ENCODE measurements at places on chromosomes 3 and 15. TPM values are rescaled to one million over a fixed set of nuclear protein-coding genes. Genes with fewer than 3 reads are reported as not detected.

EPHA3 gene
- 0.59 TPM for total RNA-seq

LEO1 gene
- 30.3 TPM for total RNA-seq

WDR72 gene
- 2.9 TPM for total RNA-seq

EIF2B5 gene
- 38.4 TPM for total RNA-seq

MYL3 gene
- 0.24 TPM for total RNA-seq

GREM1 gene
- total RNA-seq, result 1.1 TPM

LMAN1L gene
- total RNA-seq, result not detected

MYRIP gene
- total RNA-seq, result 2.2 TPM

ISLR2 gene
- 0.09 TPM for total RNA-seq

EXD1 gene
- total RNA-seq, result not detected

GABRB3 gene
- total RNA-seq, result 98.2 TPM

TMEM212 gene
- total RNA-seq, result not detected

TNFAIP8L3 gene
- 0.31 TPM for total RNA-seq

DNA sequence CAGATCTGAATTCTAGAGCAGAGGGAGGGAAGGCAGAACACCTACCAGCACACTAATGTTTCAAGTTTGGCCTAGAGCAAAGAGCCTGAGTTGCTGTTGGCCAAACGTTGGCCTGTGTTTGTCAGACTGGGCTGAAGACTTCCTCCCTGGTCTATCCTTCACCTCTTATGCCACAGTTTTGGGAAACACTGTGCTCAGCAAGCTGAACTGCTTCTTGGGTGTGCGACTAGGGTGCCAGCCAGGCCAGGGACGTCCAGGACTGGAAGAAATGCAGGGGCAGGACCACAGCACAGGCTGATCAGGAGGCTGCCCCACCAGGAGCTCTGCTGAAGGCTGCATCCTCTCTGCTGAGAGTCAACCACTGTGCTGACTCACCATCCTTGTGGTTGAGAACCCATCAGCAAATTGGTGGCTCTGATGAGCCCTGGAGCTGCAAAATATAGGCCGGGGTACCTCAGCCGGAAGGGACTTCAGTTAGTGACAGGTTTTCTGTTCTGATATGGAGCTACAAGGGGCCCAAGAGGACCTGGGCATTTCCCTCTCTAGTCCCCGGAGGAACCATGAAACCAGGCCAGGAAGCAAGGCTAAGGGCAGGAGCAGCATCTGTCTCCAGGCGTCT lies 131.6 kb upstream of the RASGRP1 start:
- no peak for DNase-seq

DNA sequence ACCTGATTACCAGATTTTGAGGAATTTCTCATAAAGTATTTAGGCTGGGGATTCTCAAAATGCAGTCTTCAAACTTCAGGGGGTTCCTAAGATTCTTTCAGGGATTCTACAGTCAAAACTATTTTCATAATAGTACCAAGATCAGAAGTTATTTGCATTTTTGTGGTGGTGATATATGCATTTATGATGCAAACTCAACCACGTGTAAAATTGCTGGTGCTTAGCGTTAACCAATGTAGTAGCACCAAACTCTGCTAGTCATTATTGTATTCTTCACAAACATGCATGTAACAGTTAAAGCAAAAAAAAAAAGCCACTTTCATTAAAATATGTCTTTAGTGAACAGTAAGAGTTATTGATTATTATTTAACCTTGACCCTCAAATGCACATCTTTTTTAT lies 274.9 kb upstream of the DNAJC19 start:
- DNase-seq, result no peak

- DNase-seq, result no peak
These were observed 92.4 kb downstream of the OXNAD1 start for GRCh38 chr3:16357186-16358121.

DNA sequence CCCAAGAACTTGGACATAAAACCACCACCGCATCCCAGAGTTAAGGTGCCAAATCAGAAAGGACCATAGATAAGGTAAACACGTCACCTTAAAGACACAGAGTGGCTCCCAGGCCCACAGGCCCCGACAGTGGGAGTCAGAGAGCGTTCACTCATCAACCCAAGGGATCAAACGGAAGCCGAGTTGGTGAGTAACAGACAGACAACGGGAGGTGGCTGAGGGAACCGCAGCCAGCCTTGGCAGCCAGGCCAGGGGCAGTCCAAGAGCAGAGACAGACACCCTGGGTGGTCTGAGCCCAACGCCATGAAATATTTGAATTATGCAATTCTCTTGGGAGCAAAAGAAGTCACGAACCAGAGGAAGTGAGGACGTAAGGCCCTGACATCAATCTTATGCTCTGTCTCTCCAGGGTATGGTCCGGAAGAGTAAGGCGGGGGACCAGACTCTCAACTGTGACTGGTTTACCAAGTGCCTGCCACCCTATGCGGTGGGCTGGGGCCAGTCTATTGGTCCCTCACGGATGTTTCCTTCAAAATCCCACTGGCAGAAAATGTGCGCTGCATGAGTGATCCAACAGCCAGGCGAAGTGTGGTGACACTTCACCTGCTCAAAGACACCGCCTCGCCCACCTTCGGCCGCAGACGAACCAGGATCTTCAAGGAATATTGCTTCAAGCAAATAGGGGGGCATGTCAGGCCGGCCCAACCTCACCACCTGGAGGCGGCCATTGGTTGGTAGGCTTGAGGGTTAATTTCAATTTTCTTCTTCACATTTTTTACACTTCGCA lies 34.3 kb downstream of the TMEM44 start:
- DNase-seq, result no peak

- no peak for DNase-seq
These were observed 109.2 kb downstream of the LRRK1 start for GRCh38 chr15:101028321-101028720.

- no peak for DNase-seq
These were observed 205.4 kb upstream of the TRIM42 start for GRCh38 chr3:140472306-140473020.

DNA sequence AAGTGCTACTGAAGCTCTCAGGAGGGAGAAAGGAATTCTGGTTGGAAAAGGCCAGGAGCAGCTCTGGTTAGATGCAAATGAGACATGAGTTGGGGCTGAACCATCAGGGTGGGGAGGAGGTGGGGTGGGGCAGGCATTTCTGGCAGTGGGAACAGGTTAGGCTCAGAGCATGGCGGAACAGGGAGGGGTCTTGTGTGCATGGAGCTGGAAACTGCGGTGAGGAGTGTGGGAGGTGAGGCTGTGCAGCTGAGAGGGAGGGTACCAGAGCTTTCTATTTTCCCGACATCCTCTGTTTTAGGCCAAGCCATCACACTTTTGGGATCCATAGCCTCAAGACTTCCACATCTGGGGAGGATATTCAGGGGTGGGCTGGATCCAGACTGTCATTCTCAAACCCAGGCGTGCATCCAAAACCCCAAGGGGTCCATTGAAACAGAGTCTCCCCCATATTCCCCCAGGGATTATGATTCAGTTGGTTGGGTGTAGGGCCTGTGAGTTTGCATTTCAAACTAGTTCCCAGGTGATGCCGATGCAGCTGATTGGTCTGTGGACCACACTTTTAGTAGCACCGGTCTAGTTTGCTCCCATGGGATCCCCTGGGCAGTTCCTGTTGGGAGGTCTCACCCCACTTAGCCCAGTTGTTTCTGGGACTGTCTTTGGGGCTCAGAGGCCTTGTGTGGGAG lies 100.9 kb upstream of the TLE3 start:
- no peak for DNase-seq

- no peak for DNase-seq
These were observed 1090.0 kb downstream of the OTOL1 start for GRCh38 chr3:162586591-162586990.

DNA sequence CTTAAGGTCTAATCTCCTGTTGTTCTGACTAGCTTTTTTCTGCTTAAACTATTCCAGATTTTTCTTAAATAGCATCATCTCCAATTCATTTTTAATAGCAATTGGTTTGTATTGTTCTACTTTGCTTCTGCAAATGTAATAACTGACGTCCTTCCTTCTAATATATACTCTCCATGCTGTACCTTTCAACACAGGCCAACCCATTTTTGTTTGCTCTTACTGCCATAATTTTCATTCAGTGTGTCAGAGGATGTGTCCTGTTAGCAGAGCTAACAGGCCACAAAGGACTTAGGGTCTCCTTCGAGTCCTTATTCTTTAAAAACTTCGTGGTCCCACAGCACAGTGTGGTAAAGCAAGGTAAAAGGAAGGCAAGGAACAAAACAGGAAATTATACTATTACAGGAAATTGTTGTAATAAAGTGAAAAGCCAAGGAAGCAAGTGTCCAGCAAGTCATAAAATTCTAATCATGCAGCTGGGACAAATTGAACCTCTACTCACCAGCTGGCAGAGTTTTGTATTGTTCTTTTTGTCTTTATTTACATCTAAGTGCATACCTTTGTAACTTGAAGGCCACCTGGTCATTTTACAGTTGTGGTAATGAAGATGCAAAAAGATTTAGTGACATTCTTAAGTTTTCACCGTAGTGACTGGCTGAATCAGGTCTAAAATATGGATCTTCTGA lies 64.9 kb upstream of the ZBTB20 start:
- no peak for DNase-seq

- DNase-seq, result no peak
These were observed 547.8 kb upstream of the EPHA6 start for GRCh38 chr3:96266395-96267190.

DNA sequence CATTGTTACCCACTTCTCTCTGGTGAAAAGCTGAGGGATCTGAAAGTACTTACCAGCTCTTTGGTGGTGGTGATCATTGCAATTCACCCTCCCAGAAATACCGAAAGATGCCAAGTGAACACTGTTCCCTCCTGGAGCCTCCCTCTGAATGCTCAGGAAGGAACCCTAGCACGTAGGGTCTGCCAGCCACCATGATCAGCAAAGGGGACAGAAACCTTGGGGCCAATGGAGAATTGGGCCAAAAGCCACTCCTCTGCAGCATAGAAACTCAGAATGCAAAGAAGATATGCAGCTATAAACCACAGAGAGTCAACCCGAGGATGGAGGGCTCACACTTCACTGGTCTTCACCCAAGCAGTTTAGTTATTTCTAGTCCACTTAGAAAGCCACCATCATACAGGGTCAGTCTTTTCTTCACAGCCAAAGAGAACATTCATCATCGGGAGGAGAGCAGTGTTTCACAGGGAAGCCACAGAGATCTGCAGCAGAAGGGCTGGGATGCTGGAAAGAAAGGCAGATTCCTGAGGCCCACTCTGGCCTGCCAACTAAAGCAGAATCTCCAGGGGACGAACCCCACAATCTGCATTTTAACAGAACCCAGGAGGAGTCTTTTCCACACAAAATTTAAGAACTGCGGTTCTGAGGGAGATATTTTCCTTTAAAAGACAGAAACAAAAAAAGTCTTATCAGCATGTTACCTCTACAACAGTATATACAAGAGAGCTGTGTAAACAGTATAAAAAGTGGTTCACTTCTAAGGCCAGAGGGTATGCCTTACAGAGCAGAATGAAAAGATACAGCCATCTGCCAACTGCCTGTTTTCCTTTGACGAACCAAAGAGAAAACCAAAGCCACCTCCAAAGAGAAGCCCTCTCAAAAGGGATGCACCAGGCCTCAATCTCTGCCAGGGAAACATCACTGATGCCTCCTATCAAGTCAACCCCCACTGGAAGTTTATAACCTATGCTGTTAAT lies 11.3 kb downstream of the TBC1D2B start:
- DNase-seq, result no peak

- no peak for DNase-seq
These were observed 863 bp downstream of the PSMA4 start for GRCh38 chr15:78540871-78541743.

- no peak for DNase-seq
These were observed 19.0 kb upstream of the CCR2 start for GRCh38 chr3:46334741-46335478.

- no peak for DNase-seq
These were observed 157.8 kb downstream of the TIGIT start for GRCh38 chr3:114451561-114452018.

DNA sequence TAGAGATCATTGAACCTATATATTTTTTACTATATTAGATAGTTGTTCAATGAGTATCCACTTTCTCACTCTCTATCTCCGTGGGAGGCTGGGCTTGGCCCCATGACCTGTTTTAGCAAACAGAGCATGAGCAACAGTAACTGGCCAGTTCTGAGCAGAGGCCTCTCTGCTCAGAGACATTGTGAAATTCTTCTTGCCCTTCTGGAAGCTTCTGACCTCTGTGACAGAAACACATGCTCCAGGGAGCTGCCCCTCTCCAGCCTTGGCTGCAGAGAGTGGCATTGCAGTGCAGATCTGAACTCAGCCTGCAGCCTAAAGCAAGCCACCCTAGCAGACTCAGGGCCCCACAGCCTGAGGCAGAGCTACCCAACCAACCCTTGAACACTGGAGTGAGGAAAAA lies 20.5 kb downstream of the FAM240A start:
- no peak for DNase-seq

- no peak for DNase-seq
These were observed 229.2 kb downstream of the UACA start for GRCh38 chr15:70533931-70534742.

GRCh38 chr3:69174871-69175737 lies 52.7 kb upstream of the LMOD3 start:
- DNase-seq, result no peak

DNA sequence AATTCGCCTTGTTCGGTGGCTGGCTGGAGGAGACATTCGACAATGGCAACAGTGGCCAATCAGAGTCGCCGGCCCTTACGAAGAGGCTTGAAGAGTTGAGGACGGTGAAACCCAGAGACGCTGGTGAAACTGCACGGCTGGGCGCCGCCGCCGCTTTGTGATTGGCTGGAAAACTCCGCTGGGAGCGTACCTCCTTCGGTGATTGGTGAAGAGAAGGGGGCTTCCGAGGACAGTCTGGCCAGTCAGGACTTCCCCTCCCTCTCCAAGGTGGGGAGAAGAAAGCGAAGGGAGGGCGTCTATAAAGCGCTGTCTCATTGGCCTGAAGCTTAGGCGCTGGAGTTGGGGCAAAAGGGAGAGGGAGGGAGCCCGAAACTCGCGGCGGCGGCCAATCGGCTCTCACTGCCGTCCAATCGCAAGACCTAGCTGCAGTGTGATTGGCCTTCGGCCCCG lies 554 bp upstream of the GSK3B start:
- DNase-seq, result peak; percentile 99

GRCh38 chr3:78794431-78794830 lies 973.4 kb downstream of the ROBO1 start:
- no peak for DNase-seq

DNA sequence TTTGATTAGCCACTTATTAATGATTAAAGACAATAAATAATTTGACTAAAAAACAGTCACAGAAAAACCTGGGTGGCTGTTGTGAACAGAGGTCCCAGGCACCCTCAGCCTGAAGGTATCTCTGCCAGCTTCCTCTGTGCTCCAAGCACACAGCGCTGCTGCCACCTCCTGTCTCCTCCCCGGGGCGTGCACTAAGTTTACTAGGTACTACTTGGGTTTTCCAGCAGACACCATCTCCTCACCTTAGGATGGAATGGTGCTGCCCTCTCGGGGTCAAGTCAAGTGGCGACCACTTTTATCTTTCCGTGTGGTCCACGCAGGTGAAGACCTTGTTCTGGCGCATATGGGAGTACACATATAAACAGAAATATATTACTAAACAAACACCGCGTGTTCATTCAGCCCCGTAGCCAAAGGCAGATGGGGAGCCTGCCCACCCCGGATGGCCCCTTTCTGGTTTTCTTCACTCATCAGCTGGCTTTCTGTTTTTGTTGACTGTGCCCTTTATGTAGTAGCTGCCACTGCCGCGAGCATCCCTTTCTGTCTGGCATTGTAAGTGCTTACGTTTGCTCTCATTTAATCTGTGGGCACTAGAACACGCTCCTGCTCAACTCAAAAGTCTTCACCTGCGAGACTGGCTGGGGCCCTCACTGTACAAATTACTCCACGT lies 128.0 kb downstream of the LRIG1 start:
- peak; percentile 84 for DNase-seq

GRCh38 chr3:59512066-59512465 lies 462.2 kb upstream of the CFAP20DC start:
- DNase-seq, result no peak
